ENCODE measurements at places on chromosomes 6 and 20. TPM values are rescaled to one million over a fixed set of nuclear protein-coding genes. Genes with fewer than 3 reads are reported as not detected.

The RCAN2 gene
- 7.4 TPM for polyA plus RNA-seq

The MLN gene
- polyA plus RNA-seq = not detected

- DNase-seq = no peak
Observed at GRCh38 chr20:31857861-31858759, 12.2 kb downstream of the DUSP15 start.

- DNase-seq = no peak
Observed at GRCh38 chr6:35731414-35731735, 5.5 kb upstream of the ARMC12 start.

- DNase-seq = no peak
Observed at GRCh38 chr20:17570347-17571152, 675 bp downstream of the DSTN start.

GRCh38 chr6:99821164-99821563, 172.9 kb downstream of the MCHR2 start:
- no peak for DNase-seq

GRCh38 chr6:163180874-163181541, 233.5 kb upstream of the QKI start:
- DNase-seq = no peak

GRCh38 chr6:134980846-134981245, 30.9 kb upstream of the ALDH8A1 start:
- no peak for DNase-seq

DNA sequence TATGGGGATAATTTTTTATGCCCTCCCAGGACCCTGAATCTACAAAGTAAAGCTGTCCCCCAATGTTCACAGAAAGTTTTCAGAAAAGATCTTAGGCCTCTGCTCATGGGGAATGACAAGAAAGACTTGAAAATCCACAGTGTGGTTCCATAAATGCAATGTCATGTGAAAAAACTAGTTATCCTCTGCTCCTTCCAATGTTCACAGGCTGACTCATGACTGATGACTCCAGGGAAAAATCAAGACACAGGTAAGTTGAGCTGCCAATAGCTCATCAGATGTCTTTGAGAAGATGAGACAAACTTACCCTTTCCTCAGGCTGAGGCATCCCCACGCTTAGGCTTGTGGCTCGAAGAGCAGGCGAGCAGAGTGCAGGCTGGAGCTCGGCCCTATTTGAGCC, 14.8 kb upstream of the BCLAF1 start:
- no peak for DNase-seq

Data from BJ (cell line).